ENCODE measurements at places on chromosomes 6 and 20.

- no peak for DNase-seq
Measured at GRCh38 chr6:144283646-144284477, 1.3 kb upstream of the UTRN start.

DNA sequence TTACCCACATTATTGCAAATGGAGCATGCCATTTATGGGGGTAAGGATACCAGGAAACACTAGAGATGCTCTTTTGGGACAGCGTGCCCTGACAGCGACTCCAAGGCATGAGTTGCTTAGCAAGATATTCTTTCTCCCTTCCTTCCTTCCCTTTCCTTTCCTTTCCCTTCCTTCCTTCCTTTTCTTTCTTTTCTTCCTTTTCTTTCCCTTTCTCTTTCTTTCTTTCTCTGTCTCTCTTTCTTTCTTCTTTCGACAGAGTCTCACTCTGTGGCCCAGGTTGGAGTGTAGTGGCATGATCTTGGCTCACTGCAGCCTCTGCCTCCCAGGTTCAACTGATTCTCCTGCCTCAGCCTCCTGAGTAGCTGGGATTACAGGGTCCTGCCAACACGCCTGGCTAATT is 3.3 kb downstream of the MUCL3 start:
- DNase-seq, result no peak

DNA sequence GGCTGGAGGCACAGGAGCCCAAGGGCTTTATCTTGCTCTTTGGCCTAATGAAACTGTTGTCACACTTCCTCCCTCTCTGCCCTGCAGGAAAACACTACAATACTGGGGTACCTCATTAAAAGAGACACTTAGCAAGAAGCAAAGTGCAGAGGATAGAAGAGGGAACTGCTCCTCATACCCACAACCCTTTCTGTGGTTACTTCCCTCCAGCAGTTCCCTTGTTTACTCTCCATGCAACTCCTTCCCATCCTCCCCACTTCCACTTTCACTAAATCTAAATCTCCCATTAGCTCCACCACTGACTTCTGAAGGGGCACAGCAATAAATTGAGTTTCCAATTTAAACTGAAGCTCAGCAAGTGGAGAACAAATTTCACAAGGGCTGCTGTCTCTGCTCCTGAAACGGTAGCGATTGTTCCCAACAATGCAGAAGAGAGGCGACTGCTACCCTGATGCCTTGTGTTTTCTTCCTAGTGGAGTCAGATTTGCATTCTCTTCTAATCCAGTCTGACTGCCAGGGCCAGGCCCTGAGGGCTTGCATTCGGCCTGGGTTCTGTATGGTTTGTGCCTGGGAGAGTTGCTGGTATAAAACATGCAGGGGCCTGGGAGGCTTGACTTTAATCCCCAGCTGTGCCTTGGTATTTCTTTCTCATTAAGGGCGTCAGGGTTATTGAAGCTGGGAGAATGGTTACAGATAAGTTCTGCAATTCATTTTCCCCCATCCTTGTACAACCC is 454.7 kb downstream of the TFAP2B start:
- no peak for DNase-seq

DNA sequence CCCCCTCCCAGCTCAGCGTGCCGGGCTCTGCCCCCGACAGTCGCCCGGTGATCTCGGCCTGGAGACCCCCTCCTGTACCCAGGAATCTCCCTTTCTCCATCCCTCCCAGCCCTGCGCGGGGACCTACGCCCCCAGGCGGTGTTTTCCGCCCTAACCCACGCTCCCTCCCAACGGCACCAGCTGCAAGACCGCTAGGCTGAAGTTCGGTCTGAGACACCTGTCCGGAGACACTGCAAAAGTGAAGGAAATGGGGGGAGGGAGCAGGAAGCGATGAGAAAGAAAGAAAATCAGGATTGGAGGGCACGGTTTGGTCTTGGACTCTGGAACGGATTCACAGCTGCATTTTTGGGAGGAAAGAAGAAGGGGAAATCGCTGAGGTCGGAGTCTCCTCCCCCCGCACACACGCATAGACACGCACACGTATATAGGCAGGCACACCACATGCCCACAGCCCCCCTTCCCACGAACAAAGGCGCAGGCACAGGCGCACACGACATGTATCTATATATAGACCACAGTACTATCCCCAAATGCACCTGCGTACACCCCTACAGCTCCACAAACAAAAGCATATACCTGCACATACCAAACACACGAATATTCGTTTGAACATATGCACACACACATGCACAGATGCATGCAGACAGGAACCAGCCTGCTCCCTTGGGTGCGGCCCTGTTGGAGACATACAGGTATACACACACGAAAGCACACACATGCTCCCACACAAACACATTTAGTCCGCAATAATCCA is 1.0 kb downstream of the SLC32A1 start:
- DNase-seq, result no peak

- DNase-seq, result no peak
Measured at GRCh38 chr20:50578061-50578777, 68.0 kb downstream of the PTPN1 start.

DNA sequence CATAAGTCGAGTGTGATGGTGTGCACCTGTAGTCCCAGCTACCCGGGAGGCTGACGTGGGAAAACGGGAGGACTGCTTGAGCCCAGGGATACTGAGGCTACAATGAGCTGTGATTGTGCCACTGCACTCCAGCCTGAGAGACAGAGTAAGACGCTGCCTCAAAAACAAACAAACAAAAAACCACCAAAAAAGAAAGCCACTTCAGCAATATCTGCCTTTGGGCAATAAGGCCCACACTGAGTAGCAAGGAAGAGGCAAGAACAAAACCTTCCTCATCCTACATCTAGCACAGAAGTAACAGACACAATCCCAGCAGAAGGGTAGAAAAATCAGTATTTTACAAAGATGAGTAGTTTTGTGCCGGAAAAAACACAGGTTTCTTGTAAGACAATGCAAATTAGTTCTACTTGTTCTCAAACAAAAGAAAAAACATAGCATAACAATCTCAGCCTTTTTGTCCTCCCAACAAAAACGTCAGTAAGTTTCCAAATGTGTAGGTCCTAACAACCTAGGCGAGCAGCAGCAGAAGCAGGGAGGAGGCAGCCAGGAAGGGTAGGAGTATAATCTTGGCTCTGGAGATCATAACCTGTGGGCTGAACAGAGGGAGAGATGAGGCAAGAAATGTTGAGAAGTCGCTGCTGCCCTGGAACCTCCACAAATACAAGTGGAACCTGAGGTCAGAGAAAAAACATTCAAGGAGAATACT is 5.7 kb downstream of the PPP1R10 start:
- no peak for DNase-seq

GRCh38 chr6:131997429-131998153 is 46.4 kb upstream of the CCN2 start:
- no peak for DNase-seq

DNA sequence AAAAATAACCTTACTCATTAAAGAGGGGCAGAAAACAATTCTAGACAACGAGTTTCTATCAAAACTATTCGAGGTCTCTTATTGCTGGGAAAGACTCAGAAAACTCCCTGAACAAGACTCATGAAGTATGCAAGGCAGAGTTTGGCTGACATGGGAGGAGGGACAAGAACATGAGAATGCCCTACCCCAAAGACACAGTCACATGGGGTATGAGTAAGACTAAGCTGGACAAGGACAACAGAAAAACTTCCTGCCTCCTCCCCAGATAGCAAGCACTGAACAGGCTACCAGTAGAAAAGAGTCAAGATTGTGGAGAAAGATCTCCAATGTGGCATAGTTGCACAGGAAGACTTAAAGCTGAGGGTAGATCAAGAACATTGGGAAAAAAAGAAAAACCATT is 39.7 kb upstream of the PHIP start:
- DNase-seq, result no peak

DNA sequence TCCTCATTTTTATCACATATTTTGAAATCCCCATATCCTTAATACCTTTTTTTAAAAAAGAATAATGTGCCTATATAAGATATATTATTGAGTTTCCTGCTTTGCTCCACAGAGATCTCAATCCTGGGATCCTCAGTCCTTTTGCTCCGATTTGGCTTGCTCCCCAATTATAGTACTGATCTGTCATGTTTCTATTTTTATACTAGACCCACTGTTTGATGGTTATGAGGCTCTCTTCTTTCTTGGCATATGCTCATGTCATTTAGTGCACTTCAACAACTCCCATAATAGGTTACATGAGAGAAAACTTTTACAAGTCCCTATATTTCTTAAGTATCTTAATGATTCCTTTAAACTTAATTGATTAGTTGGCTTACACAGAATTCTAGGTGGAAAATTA is 958.5 kb upstream of the EPHA7 start:
- DNase-seq, result no peak

DNA sequence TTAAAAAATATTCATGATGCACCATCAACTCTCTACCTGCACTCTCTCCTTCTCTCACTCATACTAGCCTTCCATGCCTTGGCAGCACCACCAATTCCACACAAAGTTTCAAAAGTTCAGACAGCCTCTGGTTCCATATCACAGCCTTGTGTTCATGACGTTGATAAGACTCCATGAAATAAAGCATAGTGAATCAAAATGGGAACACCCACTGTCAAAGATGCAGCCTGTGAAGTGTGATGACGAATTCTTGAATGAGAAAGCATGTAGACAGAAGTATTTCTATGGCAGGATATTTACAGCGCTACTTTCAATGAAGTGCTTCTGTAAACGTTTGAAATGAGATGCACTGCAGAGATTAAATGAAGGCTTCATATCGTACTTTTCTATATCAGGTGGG is 77.3 kb upstream of the FERMT1 start:
- no peak for DNase-seq

- no peak for DNase-seq
Measured at GRCh38 chr6:167907837-167908681, 81.3 kb downstream of the AFDN start.

DNA sequence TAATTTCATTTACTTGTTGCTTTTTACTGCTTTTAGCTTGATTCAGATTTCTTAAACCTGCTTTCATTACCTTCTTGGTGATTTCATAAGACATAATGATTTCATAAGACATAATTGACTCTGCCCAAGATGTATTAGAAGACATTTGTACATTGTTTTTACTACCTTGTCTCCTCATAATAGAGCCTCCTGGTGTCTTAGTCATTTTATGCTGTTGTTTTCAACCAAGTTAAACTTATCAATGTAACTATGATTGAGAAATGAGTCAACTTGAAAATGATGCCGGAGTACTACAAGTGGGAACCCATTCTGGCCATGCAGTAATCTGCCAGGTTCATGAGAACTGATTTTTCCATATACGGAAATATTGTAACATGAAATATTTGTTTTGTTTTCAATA is 573.6 kb downstream of the MMUT start:
- no peak for DNase-seq

DNA sequence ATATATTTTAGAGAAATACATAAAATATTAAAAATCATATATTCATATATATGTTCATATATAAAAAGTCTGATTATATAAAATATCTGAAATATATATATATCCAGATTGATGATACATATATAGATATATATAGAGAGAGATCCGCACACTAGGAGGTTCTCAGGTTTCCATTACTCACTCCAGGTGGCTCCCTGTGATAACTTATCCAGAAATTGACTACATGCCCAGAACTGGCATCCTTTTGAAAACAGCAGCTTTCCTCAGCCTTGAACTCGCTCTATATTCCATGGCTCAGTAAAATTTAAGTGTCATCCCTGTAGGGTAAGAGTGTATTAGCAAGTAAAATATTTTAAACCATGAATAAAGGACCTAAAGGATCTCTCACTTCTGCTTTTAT is 206.8 kb downstream of the TINAG start:
- DNase-seq, result no peak

- no peak for DNase-seq
Measured at GRCh38 chr6:45650524-45651135, 272.9 kb upstream of the SUPT3H start.

GRCh38 chr20:19909725-19910124 is 107.4 kb upstream of the NAA20 start:
- DNase-seq, result no peak

- DNase-seq, result no peak
Measured at GRCh38 chr6:65110031-65110430, 597.0 kb downstream of the EYS start.

GRCh38 chr6:125220712-125221111 is 67.1 kb downstream of the TPD52L1 start:
- DNase-seq, result no peak

GRCh38 chr6:72856801-72857200 is 234.9 kb downstream of the KCNQ5 start:
- no peak for DNase-seq

DNA sequence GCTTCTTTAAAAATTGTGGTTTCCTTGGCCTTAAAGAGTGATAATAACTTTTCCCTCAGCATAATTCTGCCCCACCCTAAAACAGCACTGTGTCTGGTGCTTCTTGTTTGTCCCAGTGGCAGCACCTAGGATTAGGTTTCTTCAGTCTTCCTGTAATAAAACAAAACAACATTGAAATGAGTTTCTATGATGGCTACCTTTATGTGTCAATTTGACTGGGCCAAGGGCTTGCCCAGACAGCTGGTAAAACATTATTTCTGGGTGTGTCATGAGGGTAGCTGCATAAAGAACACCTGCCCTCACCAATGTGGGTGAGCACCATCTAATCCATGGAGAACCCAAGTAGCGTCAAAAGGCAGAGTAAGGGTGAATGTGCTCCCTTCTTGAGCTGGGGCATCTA is 117.8 kb downstream of the QRSL1 start:
- DNase-seq, result no peak

- DNase-seq, result no peak
Measured at GRCh38 chr6:131787766-131788712, 19.8 kb upstream of the ENPP1 start.

GRCh38 chr6:28254121-28254519 is 2.1 kb upstream of the ZKSCAN4 start:
- no peak for DNase-seq

- no peak for DNase-seq
Measured at GRCh38 chr20:51373713-51374455, 168.6 kb downstream of the NFATC2 start.

GRCh38 chr6:130322673-130323268 is 43.0 kb upstream of the TMEM200A start:
- DNase-seq, result no peak

DNA sequence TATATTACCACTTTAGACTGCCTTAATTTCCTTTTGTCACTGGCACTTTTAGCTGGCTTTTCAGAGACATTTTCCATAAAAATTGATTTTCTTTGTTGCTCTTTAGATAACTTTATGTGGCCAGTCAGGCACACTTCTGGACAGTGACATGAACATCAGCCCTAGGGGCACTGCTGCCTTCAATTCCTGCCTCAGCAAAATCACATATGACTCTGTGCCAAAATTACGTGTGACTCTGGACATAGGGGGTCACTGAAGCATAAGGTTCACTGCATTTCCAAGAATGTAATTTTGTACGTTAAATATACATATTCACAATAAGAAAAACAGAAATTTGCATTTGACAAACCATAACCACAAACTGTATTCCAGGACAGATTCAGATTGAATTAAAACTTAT is 66.5 kb downstream of the ESF1 start:
- DNase-seq, result no peak

GRCh38 chr20:23293689-23294088 is 56.9 kb upstream of the NXT1 start:
- DNase-seq, result no peak

- no peak for DNase-seq
Measured at GRCh38 chr6:63739094-63739687, 103.6 kb downstream of the PHF3 start.

- no peak for DNase-seq
Measured at GRCh38 chr6:26105109-26105730, 18.0 kb downstream of the HFE start.

- no peak for DNase-seq
Measured at GRCh38 chr20:42700372-42700771, 489.3 kb downstream of the PTPRT start.
